ENCODE measurements at places on chromosomes 2 and 18. TPM values are rescaled to one million over a fixed set of nuclear protein-coding genes. Genes with fewer than 3 reads are reported as not detected.

The XDH gene
- total RNA-seq: not detected

The C2orf78 gene
- not detected for total RNA-seq

The NMUR1 gene
- total RNA-seq: 0.18 TPM

The DNER gene
- total RNA-seq: not detected

The COPS7B gene
- total RNA-seq: 48.0 TPM

The TTC39C gene
- total RNA-seq: 59.5 TPM

DNA sequence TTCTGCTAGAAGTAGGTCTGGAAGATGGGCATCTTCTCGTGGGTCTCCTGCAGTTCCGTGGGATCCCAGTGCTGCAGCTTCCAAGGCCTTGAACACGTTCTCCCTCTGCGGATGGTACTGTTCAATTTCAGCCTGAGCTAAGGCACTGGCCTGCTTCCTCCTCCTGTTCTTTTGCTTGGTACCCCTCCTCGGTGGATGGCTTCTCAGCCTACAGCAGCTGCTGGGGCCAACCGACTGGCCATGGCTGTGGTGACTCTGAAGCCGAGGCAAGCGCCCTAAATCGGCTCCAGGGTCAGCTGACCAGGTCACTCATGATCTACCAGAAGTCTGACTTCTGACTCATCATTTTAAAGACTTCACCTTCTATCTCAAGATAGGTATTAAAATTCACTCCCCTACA lies 150.2 kb downstream of the NBAS start:
- H3K27ac ChIP-seq: no peak overlapping the region
- no peak overlapping the region for H3K4me3 ChIP-seq
- DNase-seq: no peak
- no peaks in the 10 kb centered on the region for H3K27me3 ChIP-seq
- no peaks in the 10 kb centered on the region for H3K4me1 ChIP-seq
- H3K36me3 ChIP-seq: peaks cover 9% of the 10 kb centered on the region

DNA sequence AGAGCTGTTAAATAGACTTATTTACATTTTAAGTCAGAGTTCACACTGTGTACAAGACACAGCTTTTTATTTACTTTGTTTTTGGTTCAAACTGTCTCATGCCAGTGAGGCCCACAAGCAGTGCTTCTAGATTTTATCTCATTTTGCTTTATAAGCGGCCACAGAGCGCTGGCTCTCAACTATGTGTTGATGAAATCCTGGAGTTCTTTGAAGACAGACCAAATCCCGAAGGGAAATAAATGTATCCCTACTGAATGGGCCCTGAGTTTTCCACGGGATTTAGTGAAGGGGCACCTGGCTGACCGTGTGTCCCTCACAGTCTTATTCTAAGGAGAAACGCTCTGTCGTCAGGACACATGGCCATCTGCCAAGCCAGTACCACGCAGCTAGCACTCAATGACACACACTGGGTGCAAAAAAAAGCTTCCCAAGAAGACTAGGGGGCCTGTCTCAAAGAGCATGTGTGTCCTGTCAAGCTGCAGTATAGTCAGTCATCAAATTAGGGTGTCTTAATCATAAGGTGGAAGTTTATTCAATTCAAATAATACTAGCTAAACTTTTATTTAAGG lies 23.4 kb downstream of the LYPD1 start:
- no peak overlapping the region for H3K27ac ChIP-seq
- H3K4me3 ChIP-seq: no peak overlapping the region
- no peaks in the 10 kb centered on the region for H3K4me1 ChIP-seq
- H3K36me3 ChIP-seq: no peaks in the 10 kb centered on the region
- no peaks in the 10 kb centered on the region for H3K27me3 ChIP-seq
- DNase-seq: no peak

DNA sequence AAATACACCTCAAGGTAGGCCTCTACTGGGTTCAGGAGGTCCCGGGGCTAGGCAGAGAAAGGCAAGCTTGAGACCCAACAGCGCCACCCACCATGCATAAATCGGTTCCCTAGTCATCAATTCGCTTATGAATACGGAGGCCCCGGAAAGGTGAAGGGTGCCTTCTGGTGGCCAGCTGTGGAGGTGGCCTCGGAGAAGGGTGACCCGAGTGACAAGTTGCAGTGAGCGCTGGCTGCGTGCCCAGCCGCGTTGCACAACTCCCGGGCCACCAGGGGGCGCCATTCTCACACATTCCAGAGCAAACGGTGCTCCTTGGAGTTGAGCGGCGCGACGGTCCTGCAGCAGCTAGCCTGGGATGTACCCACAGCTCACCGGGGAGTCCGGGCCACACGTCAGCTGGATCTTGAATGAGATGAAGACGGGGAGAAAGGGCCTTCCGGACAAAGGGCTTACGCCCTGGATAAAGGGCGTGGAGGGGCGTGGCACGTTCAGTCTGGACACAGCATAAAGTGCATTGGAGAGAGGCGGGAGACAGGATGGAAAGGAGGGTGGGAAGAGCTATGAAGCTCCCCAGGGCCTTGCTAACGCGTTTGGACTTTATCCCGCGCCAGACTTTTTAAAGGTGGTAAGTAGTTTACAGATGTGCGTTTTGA lies 20.4 kb downstream of the TMSB10 start:
- peak overlapping the region; percentile 81 for H3K4me3 ChIP-seq
- H3K36me3 ChIP-seq: no peaks in the 10 kb centered on the region
- peak; percentile 98 for DNase-seq
- H3K27ac ChIP-seq: no peak overlapping the region
- peaks cover 29% of the 10 kb centered on the region for H3K4me1 ChIP-seq

DNA sequence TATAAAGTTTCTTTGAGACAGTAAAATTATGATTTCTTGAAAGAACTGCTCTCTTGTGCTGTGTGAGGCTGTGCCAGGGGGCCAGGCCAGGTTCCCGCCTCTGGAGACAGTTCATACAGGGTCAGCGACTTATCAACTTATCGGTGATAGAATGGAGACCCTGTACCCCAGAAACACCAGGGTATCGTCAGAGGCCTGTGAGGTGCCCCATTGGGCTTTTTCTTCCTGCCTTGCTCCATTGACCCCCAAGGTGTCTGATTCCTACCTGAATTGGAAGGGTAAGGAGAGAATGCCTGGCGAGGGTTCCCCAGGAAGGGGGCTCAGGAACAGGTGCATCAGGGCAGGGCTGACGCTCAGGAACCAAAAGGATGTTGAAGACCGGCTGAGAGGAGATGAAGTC lies 4.3 kb downstream of the DLX1 start:
- no peak overlapping the region for H3K27ac ChIP-seq
- H3K4me3 ChIP-seq: no peak overlapping the region
- H3K27me3 ChIP-seq: peaks cover 97% of the 10 kb centered on the region
- H3K36me3 ChIP-seq: no peaks in the 10 kb centered on the region
- H3K4me1 ChIP-seq: peaks cover 45% of the 10 kb centered on the region

- no peaks in the 10 kb centered on the region for H3K27me3 ChIP-seq
- H3K4me3 ChIP-seq: no peak overlapping the region
- H3K27ac ChIP-seq: no peak overlapping the region
- H3K36me3 ChIP-seq: no peaks in the 10 kb centered on the region
- no peaks in the 10 kb centered on the region for H3K4me1 ChIP-seq
These were observed 891.5 kb downstream of the SUCLG1 start for GRCh38 chr2:83567551-83567950.

DNA sequence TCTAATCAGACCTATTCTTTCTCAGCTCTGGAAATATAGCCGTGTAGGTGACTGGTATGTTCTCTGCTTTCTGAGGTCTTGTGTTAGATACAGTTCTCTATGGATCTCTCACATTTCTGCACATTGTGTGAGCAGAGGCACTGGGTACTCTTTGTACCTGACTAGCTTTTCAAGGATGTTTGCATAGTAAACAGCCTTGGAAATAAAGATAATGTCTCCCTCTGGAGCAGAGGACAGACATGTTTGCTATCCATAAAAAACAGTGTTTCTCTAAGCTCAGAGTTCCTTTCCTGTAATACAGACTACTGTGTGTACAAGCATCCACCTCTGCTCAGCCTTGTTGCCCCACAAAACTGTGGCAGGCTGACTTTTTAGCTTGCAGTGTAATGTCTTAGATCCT lies 279.2 kb downstream of the CTNNA2 start:
- H3K4me3 ChIP-seq: no peak overlapping the region
- H3K27ac ChIP-seq: no peak overlapping the region
- DNase-seq: no peak
- no peaks in the 10 kb centered on the region for H3K27me3 ChIP-seq

DNA sequence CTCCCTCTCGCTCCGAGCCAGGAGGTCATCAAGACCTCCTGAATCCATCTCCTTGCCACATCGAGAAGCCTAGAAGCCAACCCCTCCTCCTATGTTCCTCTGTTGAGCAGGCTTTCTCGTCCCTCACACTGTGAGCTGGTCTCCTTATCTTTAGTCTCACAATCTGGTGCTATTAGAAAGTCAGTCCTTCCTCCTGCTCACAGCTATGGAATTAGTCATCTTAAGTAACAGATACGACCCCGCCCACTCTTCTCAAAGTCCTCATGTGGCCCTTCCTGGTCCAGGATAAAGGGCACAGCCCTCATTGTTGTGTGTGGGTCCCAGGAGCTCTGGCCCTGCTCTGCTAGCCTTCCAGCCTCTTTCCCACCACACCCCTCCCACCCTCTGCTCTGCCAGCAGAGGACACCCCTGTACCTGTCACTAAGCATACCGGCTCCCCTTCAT lies 41.4 kb upstream of the TRIB2 start:
- peak overlapping the region; percentile 7 for H3K27ac ChIP-seq
- no peak overlapping the region for H3K4me3 ChIP-seq
- no peaks in the 10 kb centered on the region for H3K36me3 ChIP-seq
- no peaks in the 10 kb centered on the region for H3K4me1 ChIP-seq
- DNase-seq: no peak
- no peaks in the 10 kb centered on the region for H3K27me3 ChIP-seq

DNA sequence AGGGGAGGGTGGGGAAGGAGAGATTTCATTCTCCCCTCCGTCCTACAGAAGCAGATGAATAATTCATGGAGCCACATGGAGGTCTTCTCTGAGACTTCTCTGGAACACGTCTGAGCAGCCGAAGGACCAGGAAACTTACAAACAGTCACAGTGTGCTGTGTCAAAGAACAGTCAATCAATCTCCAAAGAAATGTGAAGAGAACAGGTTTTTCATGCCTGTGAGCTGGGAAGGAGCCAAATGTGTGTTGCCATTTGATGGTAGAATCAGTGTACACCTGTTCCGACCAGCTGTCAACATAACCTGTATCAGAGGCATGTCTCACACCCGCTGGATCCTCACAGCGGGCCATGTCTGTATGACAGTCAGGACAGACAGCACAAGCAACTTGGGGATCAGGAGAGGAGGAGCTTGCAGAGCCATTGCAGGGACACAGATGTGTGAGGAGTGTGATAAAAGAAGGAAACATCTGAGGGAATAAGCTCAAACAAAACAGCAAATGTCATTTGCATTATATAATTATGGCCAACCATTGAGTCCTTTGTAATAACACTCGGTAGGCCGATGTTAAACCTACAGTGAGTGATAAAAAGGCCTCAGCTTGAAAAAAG lies 298.5 kb downstream of the EN1 start:
- no peak for DNase-seq
- no peak overlapping the region for H3K27ac ChIP-seq
- no peak overlapping the region for H3K4me3 ChIP-seq
- H3K36me3 ChIP-seq: no peaks in the 10 kb centered on the region
- H3K27me3 ChIP-seq: no peaks in the 10 kb centered on the region

DNA sequence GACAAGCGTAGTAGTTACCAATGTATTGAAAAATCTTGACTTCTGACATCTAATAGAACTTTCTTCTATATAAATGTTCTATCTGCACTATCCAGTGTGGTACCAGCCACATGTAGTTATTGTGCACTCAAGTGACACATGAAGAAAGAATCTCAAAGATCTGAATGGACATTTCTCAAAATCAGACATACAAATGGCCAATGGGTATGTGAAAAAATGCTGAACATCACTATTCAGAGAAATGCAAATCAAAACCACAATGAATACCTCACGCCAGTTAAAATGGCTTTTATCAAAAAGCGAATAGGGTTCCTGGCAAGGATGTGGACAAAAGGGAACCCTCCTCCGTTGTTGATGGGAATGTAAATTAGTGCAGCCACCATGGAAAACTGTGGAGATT lies 37.5 kb upstream of the SMCHD1 start:
- no peaks in the 10 kb centered on the region for H3K27me3 ChIP-seq
- H3K27ac ChIP-seq: no peak overlapping the region
- no peak for DNase-seq
- H3K36me3 ChIP-seq: no peaks in the 10 kb centered on the region
- no peak overlapping the region for H3K4me3 ChIP-seq

DNA sequence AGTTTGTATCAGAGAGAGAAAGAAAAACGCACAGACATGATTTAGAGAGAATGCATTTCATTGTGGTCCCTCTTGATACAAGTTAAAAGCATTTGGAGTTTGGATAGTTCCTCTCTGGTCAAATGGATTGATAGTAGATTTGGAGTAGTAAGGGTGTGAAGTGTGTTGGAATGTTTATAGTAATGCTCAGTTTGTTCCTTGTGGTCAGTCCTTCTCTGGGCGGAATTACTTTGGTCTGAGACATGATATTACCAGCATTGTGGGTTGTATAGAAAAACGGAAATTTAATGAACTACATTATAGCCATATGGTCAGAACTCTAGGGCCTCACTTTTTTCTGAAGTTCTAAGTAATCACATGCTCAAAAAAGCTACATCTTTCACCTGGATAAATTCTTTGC lies 178.9 kb downstream of the AGAP1 start:
- no peaks in the 10 kb centered on the region for H3K36me3 ChIP-seq
- no peak overlapping the region for H3K27ac ChIP-seq
- no peak for DNase-seq
- H3K4me3 ChIP-seq: no peak overlapping the region

DNA sequence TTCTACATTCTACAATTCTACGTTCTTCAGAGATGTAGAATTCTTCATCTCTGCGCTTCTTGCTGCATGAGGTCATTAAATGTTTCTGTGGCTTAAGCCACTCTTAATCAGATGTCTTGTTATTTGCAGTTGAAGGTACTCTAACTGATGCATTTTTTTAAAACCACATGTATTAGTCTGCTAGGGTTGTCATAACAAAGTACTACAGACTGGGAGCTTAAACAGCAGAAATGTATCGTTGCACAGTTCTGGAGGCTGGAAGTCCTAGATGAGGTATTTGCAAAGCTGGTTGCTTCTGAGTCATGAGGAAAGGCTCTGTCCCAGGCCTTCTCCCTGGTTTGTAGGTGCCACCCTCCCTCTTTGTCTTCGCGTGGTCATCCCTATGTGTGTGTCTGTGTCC lies 176.3 kb upstream of the GLI2 start:
- no peak for DNase-seq
- H3K36me3 ChIP-seq: no peaks in the 10 kb centered on the region
- no peak overlapping the region for H3K4me3 ChIP-seq
- H3K27me3 ChIP-seq: no peaks in the 10 kb centered on the region
- H3K4me1 ChIP-seq: no peaks in the 10 kb centered on the region
